Fibroblast of the aortic adventitia (primary cell): ENCODE measurements at places on chromosomes 12 and 14.

- no peak for DNase-seq
Observed at GRCh38 chr14:68513137-68513536, 279.7 kb downstream of the ZFP36L1 start.

GRCh38 chr12:14952299-14952921 is 9.0 kb downstream of the ARHGDIB start:
- peak; percentile 68 for DNase-seq

DNA sequence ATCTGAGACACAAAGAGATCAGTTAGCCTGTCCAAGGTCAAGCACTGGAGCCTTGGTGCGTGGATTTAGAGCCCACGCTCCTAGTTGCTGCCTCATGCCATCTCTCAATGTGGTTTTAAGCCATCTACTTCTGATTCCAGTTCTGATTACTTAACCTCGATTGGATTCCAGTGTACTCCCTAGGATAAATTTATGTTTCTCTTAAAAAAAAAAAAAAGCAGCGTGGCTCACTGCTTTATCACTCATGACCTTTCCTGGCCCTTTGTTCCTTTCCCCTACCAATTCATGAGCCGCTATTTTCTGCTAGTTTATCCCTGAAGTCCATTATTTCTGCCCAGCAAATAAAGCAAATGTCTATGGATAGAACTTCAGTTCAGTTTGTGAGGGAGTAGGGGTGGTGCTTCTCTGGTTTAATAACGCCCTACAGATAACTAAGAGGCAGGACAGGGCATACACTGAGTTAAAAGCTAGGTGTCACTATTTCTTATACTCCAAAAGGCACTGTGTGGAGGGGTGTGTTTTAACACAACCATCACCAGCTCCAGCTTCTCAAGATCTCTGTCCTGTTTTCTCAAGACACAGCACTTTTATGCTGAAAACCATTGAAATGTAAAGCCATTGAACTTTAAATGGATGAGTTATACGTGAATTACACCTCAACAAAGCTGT is 9.8 kb upstream of the PARP11 start:
- DNase-seq, result peak; percentile 22

DNA sequence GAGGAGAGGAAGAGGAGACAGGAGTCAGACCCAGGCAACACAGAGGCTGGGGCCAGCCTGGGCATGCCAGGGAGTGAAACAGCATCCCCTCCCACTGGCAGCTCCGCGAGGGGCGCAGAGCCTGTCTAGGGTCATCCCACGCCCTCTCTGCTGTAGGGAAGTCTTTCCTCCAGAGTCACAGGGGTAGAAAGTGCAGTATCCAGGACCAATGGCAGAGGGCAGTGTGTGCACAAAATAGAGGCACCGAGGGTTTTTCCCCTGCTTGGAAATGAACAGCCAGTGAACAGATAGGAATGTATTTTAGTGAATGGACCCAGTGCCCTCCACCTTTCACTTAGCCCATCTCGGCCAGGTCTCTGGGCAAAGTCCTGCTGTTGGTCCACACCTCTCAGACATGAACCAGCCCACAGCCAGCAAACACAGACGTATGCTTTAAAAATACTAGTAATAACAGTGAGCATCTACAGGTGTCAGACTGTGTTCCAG is 9.4 kb upstream of the KRT74 start:
- DNase-seq, result peak; percentile 67

GRCh38 chr12:100266585-100266834 is 369 bp downstream of the DEPDC4 start:
- DNase-seq, result no peak

DNA sequence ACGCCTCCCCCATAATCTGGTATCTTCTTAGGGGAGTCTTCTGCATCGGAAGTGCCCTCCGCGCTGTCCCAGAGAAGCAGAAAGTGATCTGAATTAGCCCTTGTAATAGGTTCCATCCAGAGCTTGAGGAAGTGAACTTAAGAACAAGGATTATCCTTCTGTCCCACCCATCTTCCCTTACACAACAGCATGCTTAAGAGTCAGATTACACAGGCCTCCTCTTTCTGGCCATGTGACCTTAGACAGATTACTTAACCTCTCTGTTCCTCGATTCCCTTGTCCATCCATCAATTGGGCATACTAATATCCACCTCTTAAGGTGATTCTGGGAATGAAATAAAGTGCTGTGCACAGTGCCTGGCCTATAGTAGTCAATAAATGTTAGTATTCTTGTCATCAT is 11.4 kb downstream of the CABP1 start:
- DNase-seq, result peak; percentile 42

DNA sequence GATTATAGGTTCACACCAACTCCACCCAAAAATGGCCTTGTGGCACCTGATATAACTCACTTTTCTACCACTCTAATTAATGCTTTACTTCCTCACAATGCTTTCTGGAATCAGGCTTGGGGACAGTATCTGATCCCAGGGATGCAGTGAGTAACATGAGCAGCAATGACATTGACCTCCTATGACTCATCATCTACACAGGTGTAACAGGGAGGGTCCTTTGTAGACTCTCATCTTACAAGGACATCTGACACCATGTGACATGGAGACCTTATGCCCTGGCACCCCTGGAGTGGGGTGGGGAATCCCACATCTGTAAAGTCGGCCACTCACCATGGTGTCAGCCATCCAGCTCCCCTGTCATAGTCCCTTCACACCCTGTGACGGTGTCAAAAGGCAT is 586.4 kb downstream of the MED13L start:
- DNase-seq, result no peak

DNA sequence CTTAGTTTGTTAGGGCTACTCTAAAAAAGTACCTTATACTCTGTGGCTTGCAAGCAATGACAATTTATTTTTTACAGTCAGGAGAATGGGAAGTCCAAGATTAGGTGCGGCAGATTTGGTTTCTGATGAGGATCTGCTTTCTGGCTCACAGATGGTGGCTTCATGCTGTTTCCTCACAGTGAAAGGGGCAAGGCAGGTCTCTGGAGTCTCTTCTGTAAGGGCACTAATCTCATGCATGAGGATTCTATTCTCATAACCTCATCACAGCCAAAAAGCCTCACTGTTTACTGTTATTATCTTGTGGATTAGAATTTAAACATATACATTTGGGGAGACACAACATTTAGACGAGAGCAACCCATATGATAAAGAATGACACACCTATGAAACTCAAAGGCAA is 1957.4 kb upstream of the SEL1L start:
- DNase-seq, result no peak

DNA sequence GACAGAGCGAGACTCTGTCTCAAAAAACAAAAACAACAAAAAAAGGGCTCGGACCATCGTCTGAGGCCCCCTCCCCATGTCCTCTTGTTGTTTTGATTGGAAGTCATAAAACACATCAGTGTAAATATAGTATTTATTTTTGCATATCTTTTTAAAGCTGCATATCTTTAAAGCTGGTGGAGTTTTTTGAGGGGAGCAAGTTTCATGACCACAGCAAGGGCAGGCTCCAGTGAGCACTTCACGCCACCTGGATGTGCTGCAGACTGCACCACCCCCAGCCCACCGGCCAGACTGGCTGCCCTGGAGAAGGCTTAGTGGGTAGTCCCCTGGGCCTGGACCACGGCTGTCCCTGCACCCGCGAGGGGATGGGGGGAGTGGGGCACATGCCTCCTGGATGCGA is 11.9 kb upstream of the BCL7A start:
- DNase-seq, result no peak

GRCh38 chr14:95326987-95327386 is 7.3 kb upstream of the CLMN start:
- DNase-seq, result no peak
